Esophagus muscularis mucosa (tissue), 4 donors: ENCODE measurements at places on chromosomes 4 and X. TPM values are rescaled to one million over a fixed set of nuclear protein-coding genes. Genes with fewer than 3 reads are reported as not detected.

Gene WDR17
- 4.8 TPM for total RNA-seq

Gene MEPE
- total RNA-seq, result not detected

Gene SPANXN3
- total RNA-seq, result not detected

Gene SOD3
- total RNA-seq, result 404 TPM

Gene SRPK3
- 0.52 TPM for total RNA-seq

Gene VCX3B
- not detected for total RNA-seq

Gene SMPX
- 25.5 TPM for total RNA-seq

Gene IL2
- total RNA-seq, result not detected

Gene SCARB2
- 98.4 TPM for total RNA-seq

Gene POF1B
- 0.23 TPM for total RNA-seq

Gene TCEAL6
- 0.40 TPM for total RNA-seq

Gene UGT2B15
- not detected for total RNA-seq

Gene ABCE1
- 40.7 TPM for total RNA-seq

Gene TMEM47
- total RNA-seq, result 261 TPM

Gene SEC24B
- 34.5 TPM for total RNA-seq

Gene COL4A6
- total RNA-seq, result 143 TPM

DNA sequence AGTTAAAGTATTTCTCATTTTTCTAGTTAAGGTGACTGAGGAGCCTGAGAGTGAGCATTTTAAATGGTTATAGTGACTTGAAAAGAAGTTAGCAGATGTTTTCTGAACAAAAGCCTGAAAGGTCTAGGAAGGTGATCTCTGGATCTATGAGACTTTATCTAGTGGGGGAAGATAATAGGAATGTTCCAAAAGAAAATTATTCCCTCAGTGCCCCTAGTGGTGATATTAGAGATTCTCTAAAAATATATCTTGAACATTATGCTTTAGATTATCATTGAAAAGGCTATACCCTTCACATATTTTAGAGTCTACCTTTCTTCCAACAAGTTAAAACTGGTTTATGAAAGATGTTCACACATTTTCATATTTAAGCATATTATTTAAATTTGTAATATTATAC is 69.0 kb upstream of the SPANXN1 start:
- no peak overlapping the region for H3K27ac ChIP-seq

- no peak overlapping the region for H3K4me3 ChIP-seq
- no peaks in the 10 kb centered on the region for H3K4me1 ChIP-seq
- H3K36me3 ChIP-seq, result no peaks in the 10 kb centered on the region
- no peaks in the 10 kb centered on the region for H3K27me3 ChIP-seq
- H3K27ac ChIP-seq, result no peak overlapping the region
- DNase-seq, result no peak
Measured at GRCh38 chrX:139187738-139188137, 342.8 kb upstream of the F9 start.

- H3K27me3 ChIP-seq, result no peaks in the 10 kb centered on the region
- H3K4me1 ChIP-seq, result no peaks in the 10 kb centered on the region
- no peaks in the 10 kb centered on the region for H3K36me3 ChIP-seq
- no peak overlapping the region for H3K27ac ChIP-seq
Measured at GRCh38 chrX:94178145-94178788, 504.3 kb downstream of the FAM133A start.

DNA sequence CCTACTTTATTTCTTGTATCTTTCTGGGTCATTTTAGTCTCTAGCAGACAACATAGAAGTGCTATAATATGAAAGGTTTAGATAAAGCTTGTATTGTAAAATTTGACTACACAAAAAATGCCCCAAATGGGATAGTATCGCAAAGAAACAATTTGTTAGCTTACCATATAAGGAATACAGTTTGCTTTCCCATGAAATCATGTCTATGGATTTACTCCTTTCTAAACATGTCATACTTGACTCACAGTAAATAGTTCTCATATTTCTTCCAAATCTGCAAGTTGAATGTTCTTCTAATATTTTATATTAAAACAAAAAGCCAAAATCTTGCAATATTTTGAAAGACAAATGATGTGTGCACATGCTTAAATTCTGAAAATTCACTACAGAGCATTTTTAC is 103.9 kb downstream of the PPA2 start:
- no peaks in the 10 kb centered on the region for H3K27me3 ChIP-seq
- no peak overlapping the region for H3K4me3 ChIP-seq
- no peaks in the 10 kb centered on the region for H3K36me3 ChIP-seq
- peaks cover 21% of the 10 kb centered on the region for H3K4me1 ChIP-seq

DNA sequence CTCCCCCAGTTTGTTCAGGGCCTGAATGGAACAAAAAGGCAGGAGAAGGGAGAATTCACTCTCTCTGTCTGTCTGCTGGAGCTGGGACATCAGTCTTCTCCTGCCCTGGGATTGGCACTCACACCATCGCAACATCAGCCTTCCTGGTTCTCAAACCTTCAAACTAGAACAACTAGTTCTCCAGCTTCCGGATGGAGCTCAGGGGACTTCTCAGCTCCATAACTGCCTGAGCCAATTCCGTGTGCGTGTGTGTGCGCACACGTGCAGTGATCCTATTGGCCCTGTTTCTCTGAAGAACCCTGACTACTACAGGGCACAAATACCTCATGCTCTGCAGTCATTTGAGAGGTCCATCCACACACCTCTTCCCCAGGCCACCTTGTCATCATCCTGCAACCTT is 18.7 kb upstream of the MAN2B2 start:
- H3K27ac ChIP-seq, result no peak overlapping the region
- no peak for DNase-seq
- peaks cover 7% of the 10 kb centered on the region for H3K27me3 ChIP-seq
- no peaks in the 10 kb centered on the region for H3K4me1 ChIP-seq
- H3K4me3 ChIP-seq, result no peak overlapping the region

GRCh38 chrX:137052643-137053235 is 18.9 kb upstream of the GPR101 start:
- DNase-seq, result no peak
- H3K4me3 ChIP-seq, result peak overlapping the region; percentile 54
- H3K27ac ChIP-seq, result no peak overlapping the region
- peaks cover 12% of the 10 kb centered on the region for H3K4me1 ChIP-seq
- H3K27me3 ChIP-seq, result no peaks in the 10 kb centered on the region

DNA sequence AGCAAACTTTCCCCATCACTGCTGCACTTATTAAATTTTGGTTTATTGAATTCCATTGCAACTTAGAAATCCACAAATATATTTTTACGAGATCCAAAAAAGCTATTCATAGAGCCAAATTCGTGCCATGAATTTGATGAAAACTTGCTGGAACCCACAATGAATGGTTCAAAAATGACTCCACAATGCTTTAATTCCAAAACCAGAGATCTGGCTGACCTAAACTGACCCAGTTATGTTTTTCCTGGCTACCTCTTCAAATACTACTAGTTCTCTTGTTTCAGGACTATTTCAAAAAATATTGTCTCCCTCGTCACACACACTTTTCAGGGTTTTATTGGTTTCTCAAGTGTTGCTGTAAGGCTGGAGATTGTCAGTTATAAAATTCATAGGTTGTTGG is 474.8 kb downstream of the PDGFC start:
- H3K27ac ChIP-seq, result no peak overlapping the region
- no peaks in the 10 kb centered on the region for H3K36me3 ChIP-seq
- DNase-seq, result no peak
- H3K4me3 ChIP-seq, result no peak overlapping the region
- no peaks in the 10 kb centered on the region for H3K27me3 ChIP-seq
- no peaks in the 10 kb centered on the region for H3K4me1 ChIP-seq

DNA sequence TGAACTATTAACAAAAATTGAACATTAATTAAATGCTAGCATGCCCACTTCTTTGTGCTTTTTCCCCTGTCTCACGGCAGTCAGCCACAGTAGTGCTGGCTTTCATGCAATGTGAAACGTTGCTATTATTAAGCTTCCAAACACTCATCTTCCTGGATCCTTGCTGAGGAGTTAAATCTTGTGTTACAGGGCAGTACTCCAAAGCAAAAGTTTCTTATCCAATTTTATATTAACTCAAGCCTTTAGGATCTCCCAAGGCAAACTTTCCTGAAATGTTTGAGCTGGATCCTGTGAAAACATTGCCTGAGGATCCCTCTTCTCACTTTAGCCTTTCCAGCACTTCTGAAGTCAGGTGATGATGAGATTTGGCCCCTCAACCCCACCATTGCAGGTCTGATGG is 1454.8 kb downstream of the FSTL5 start:
- H3K27ac ChIP-seq, result no peak overlapping the region
- no peaks in the 10 kb centered on the region for H3K27me3 ChIP-seq
- no peak overlapping the region for H3K4me3 ChIP-seq
- H3K4me1 ChIP-seq, result no peaks in the 10 kb centered on the region
- H3K36me3 ChIP-seq, result no peaks in the 10 kb centered on the region

GRCh38 chr4:168614281-168615057 is 117.6 kb downstream of the PALLD start:
- peaks cover 11% of the 10 kb centered on the region for H3K4me1 ChIP-seq
- H3K4me3 ChIP-seq, result no peak overlapping the region
- H3K36me3 ChIP-seq, result no peaks in the 10 kb centered on the region
- H3K27ac ChIP-seq, result no peak overlapping the region
- DNase-seq, result no peak

DNA sequence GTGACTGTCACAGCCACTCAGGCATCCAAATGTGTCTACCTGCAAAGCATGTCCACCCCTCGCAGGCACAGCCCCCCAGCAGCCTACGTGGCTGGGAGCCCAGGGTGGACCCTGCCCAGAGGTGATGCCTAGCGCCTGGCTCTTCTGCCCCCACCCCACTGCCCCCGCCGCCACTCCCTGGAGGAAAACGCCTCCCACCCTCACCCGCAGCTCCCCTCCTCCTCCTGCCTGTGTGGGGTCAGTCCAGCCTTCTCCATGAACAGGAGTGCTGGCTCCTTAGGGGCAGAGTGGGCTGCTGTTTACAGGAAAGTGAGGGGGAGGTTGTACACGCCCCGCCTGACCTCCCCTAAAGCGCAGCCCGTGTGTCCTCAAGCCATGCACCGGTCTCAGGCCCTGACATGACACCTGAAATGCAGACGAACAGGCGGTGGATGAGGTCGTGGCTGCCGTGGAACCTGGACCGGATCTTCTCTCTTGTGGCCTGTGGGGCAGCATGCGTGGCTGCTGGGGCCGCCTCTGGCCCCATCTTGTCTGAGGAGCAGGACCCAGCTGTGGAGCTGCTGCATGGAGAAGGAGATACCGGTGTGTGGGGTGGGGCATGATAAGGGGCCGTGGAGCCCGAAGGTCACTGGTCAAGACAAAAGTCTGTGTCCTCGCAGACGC is 11.9 kb upstream of the MXD4 start:
- peaks cover 26% of the 10 kb centered on the region for H3K36me3 ChIP-seq
- no peak for DNase-seq
- no peaks in the 10 kb centered on the region for H3K27me3 ChIP-seq
- H3K4me1 ChIP-seq, result peaks cover 3% of the 10 kb centered on the region
- H3K4me3 ChIP-seq, result no peak overlapping the region
- no peak overlapping the region for H3K27ac ChIP-seq

GRCh38 chr4:180456928-180457327 is 1786.3 kb upstream of the TENM3 start:
- no peaks in the 10 kb centered on the region for H3K27me3 ChIP-seq
- no peak overlapping the region for H3K4me3 ChIP-seq
- no peak for DNase-seq
- H3K4me1 ChIP-seq, result no peaks in the 10 kb centered on the region
- H3K36me3 ChIP-seq, result no peaks in the 10 kb centered on the region
- no peak overlapping the region for H3K27ac ChIP-seq

GRCh38 chrX:19256986-19257385 is 86.7 kb upstream of the PDHA1 start:
- H3K4me1 ChIP-seq, result no peaks in the 10 kb centered on the region
- DNase-seq, result no peak
- no peak overlapping the region for H3K4me3 ChIP-seq
- H3K36me3 ChIP-seq, result no peaks in the 10 kb centered on the region
- H3K27me3 ChIP-seq, result no peaks in the 10 kb centered on the region

- no peak overlapping the region for H3K27ac ChIP-seq
- no peaks in the 10 kb centered on the region for H3K4me1 ChIP-seq
- no peaks in the 10 kb centered on the region for H3K36me3 ChIP-seq
- DNase-seq, result no peak
- no peaks in the 10 kb centered on the region for H3K27me3 ChIP-seq
Measured at GRCh38 chr4:8742546-8742945, 129.1 kb downstream of the HMX1 start.

- H3K4me3 ChIP-seq, result no peak overlapping the region
- H3K27ac ChIP-seq, result no peak overlapping the region
- no peaks in the 10 kb centered on the region for H3K27me3 ChIP-seq
- H3K36me3 ChIP-seq, result no peaks in the 10 kb centered on the region
Measured at GRCh38 chr4:151728679-151729078, 32.1 kb downstream of the GATB start.

- no peak within 1 kb of the TSS for H3K4me3 ChIP-seq
- H3K27ac ChIP-seq, result no peak within 1 kb of the TSS
- no peaks in the 10 kb centered on the region for H3K4me1 ChIP-seq
- H3K36me3 ChIP-seq, result no peaks in the 10 kb centered on the region
- no peak for DNase-seq
- no peaks in the 10 kb centered on the region for H3K27me3 ChIP-seq
Measured at GRCh38 chr4:42892413-42892812, at the start of gene GRXCR1. Gene GRXCR1, plus strand, starts transcription at chr4:42892713. Its CDS starts 554 bp downstream, at chr4:42893267.

DNA sequence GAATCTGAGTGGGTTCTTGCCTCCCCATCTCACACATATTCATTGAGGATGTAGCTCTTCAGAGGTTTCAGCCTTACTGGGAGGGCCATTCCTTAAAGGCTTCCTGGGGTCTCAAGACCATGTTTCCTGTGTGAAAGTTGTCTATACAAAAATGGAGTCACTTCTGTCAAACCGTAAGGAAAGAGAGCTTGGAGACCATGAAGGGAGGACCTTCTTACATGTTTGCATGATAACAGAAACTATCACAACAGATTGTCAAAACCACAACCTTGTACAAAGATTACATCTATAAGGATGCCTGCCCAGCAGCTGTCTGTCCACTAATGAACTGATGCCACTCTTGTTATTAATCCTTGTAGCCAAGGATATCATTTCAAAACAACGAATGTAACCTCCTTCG is 139.3 kb downstream of the PDE5A start:
- H3K4me1 ChIP-seq, result no peaks in the 10 kb centered on the region
- no peaks in the 10 kb centered on the region for H3K27me3 ChIP-seq
- no peak overlapping the region for H3K27ac ChIP-seq
- no peaks in the 10 kb centered on the region for H3K36me3 ChIP-seq

DNA sequence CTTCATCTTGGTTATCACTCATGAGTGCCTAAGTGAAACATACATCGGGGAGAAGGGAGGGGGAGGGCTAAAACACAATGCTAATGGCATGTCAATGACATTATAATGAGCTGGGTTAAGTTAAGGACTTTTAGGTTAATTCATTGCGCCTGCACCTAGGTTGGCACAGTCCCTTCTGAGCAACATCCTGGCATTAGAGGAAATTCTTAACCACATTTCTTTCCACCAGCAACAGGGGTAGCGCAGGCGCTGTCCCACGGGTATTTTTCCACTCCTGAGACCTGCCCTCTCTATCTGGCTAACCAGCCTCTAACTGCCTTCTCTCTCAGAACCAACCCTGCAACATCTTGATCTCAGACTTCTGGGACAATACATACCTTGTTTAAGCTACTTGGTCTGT is 39.0 kb upstream of the PROM1 start:
- H3K36me3 ChIP-seq, result no peaks in the 10 kb centered on the region
- H3K4me3 ChIP-seq, result no peak overlapping the region
- H3K27me3 ChIP-seq, result no peaks in the 10 kb centered on the region
- H3K4me1 ChIP-seq, result peaks cover 17% of the 10 kb centered on the region
- no peak for DNase-seq
- no peak overlapping the region for H3K27ac ChIP-seq
